ENCODE measurements at places on chromosomes 16 and 17. TPM values are rescaled to one million over a fixed set of nuclear protein-coding genes. Genes with fewer than 3 reads are reported as not detected.

DNA sequence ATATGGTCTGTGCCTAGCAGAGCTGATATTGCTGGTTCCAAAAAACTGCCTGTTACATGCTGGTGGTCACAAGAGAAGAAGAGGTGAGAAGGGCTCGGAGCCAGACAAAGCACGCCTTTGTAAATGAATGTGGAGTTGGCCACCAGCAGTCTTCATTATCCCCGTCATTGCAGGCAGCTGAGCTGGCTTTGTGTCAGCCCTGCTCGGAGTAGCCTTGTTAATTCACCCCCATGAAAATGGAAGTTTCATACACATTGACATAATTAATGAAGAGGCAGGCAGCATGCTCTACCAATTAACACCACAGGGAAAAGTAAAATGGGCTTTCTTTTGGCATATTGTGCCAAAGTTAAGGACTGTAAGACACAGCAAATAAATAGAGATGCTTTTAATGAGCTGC is 113.7 kb upstream of the RBFOX1 start:
- no peak overlapping the region for H3K27ac ChIP-seq
- no peaks in the 10 kb centered on the region for H3K4me1 ChIP-seq
- no peak overlapping the region for H3K4me3 ChIP-seq
- no peak for DNase-seq
- H3K27me3 ChIP-seq = no peaks in the 10 kb centered on the region
- H3K36me3 ChIP-seq = no peaks in the 10 kb centered on the region

GRCh38 chr17:20189302-20189701 is 180.1 kb downstream of the SPECC1 start:
- H3K27me3 ChIP-seq = no peaks in the 10 kb centered on the region
- H3K27ac ChIP-seq = no peak overlapping the region
- no peak overlapping the region for H3K4me3 ChIP-seq
- no peaks in the 10 kb centered on the region for H3K36me3 ChIP-seq

The TBC1D26 gene
- not detected for total RNA-seq

- no peaks in the 10 kb centered on the region for H3K4me1 ChIP-seq
- no peak for DNase-seq
- H3K4me3 ChIP-seq = no peak overlapping the region
Observed at GRCh38 chr16:64841071-64841470, 280.8 kb downstream of the CDH11 start.

DNA sequence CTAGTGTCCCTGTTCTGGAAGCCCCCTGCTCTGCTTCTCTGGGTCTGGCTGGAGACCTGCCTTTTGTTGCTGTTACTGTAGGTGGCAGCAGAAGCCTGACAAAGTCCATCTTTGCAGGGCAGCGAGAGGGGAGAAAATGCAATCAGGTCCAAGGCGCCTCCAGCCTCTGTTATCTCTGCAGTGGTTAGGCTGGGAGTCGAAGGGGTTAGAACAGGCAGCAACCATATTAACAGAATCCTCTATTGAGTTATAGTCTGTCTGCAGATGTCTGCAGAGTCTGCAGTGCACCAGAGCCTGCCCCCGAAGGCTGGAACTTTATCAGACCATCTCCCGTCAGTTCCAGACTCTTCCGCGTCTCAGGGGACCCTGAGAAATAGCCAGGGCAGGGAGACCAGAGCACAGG is 404.9 kb upstream of the EEF2KMT start:
- H3K36me3 ChIP-seq = no peaks in the 10 kb centered on the region
- no peaks in the 10 kb centered on the region for H3K27me3 ChIP-seq
- H3K27ac ChIP-seq = no peak overlapping the region
- no peak for DNase-seq
- H3K4me3 ChIP-seq = no peak overlapping the region
- H3K4me1 ChIP-seq = no peaks in the 10 kb centered on the region

The NUPR1 gene
- not detected for total RNA-seq

DNA sequence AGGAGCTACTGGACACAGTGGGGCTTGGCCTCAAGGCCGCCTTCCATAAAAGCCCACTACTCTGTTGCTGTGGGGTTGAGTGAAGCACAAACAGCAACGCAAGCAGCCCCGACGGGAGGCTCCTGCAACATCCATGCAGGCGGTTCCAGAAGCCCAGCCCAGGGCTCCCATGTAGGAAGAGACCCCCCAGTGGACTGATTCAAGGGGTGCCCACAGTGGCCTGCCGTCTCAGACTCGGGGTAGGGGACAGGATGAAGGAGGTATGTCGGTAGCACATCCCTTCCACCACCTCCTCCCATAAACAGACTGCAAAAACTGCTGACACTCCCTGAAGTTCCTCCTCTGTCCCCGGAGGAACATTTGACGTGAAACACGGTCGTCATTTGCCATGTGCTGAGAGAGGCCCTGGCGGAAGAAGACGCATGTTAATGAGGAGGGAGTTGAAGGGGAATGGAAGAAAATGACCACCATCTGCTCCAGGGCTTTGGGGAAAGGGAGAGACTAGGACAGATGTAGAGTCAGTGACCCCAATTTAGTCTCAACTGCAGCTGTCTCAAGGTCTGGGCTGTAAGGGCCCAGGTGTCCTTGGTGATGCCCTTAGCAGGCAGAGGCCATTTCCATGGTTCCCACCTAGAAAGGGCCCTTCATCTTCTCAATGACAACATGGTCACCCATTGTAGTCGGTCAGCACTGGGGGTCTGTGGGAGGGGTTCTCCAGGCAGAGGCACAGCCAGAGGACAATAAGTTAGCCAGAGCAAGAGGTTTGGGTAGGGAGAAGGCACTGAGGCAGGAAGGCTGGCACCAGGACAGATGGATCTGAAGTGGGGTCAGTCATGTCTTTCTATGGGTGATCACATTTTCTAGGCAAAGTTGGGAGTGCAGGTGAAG is 200.6 kb downstream of the CPPED1 start:
- H3K4me3 ChIP-seq = no peak overlapping the region
- no peaks in the 10 kb centered on the region for H3K36me3 ChIP-seq
- H3K27me3 ChIP-seq = peaks cover 4% of the 10 kb centered on the region

The CCDC40 gene
- 0.37 TPM for total RNA-seq

The ADORA2B gene
- 1.9 TPM for total RNA-seq

DNA sequence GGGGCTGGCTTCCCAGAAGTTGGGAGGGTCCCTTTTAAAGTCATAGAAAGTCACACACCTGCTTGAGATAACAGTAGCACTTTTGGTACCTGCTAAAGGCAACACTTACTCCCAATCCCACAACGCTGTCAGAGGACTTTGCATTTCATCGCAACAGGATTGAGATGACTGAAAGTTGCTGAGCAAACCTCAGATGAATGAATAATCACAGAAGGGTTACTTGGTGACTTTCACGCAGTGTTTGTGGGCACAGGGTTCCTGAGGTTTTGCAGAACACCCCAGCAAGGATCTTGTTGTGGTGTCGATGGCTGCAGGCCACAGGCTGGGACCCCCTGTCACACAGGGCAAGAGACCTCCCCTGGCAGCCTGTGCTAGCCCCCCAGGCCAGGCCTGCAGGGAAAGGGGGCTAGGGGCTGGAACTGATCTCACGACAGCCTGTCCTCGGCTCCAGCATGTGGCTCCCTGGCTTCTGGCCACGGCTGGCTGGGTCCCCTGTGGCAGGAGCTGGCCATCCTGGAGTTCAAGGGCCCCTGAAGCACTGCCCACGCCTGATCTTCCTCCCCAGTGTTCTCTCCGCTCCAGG is 79.4 kb upstream of the CBX4 start:
- no peaks in the 10 kb centered on the region for H3K36me3 ChIP-seq
- H3K4me3 ChIP-seq = no peak overlapping the region
- H3K27ac ChIP-seq = no peak overlapping the region
- DNase-seq = no peak
- H3K27me3 ChIP-seq = no peaks in the 10 kb centered on the region

DNA sequence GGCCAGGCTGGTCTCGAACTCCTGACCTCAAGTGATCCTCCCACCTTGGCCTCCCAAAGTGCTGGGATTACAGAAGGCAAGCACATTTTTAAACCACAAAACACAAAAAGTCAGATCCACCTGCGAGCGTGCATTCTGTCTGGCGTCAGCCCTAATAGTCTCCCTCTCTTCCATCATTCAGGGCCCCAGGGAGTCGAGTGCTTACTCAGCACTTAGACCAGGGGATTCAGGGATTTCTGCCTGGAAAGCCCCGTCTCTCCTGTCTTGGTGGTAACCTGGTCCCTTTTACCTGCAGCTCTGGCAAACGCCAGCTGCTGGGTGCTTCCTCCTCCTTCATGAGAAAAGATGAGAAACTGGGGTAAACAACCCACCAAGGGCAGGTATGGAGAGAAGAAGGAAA is 443.1 kb downstream of the SOX9 start:
- peaks cover 4% of the 10 kb centered on the region for H3K27me3 ChIP-seq
- no peak overlapping the region for H3K4me3 ChIP-seq
- H3K27ac ChIP-seq = no peak overlapping the region

DNA sequence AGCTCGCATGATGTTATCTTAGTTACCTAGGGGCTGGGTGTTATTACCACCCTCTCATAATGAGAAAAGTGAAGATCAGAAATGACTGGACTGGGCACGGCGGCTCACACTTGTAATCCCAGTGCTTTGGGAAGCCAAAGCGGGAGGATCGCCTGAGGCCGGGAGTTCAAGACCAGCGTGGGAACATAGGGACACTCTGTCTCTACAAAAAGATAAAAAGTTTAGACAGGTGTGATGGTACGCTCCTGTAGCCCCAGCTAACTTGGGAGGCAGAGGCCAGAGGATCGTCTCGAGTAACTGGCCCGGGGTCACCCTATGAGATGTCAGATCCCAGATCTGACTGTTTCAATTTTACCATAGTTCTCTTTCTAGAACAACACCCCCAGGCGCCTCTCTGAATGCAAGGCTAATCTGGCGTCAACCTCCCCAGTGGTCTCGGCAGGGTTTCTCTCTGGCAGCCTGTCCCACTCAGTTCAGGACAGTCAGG is 1.9 kb upstream of the CCDC102A start:
- H3K36me3 ChIP-seq = no peaks in the 10 kb centered on the region
- peak overlapping the region; percentile 84 for H3K4me3 ChIP-seq
- DNase-seq = no peak
- no peaks in the 10 kb centered on the region for H3K27me3 ChIP-seq

The CALB2 gene
- total RNA-seq = not detected

- no peak overlapping the region for H3K27ac ChIP-seq
- no peak overlapping the region for H3K4me3 ChIP-seq
- peaks cover 41% of the 10 kb centered on the region for H3K4me1 ChIP-seq
- H3K27me3 ChIP-seq = no peaks in the 10 kb centered on the region
Observed at GRCh38 chr17:35189291-35189690, 4.9 kb downstream of the SLC35G3 start.

The KREMEN2 gene
- total RNA-seq = 0.28 TPM

The SLFN14 gene
- 0.07 TPM for total RNA-seq

DNA sequence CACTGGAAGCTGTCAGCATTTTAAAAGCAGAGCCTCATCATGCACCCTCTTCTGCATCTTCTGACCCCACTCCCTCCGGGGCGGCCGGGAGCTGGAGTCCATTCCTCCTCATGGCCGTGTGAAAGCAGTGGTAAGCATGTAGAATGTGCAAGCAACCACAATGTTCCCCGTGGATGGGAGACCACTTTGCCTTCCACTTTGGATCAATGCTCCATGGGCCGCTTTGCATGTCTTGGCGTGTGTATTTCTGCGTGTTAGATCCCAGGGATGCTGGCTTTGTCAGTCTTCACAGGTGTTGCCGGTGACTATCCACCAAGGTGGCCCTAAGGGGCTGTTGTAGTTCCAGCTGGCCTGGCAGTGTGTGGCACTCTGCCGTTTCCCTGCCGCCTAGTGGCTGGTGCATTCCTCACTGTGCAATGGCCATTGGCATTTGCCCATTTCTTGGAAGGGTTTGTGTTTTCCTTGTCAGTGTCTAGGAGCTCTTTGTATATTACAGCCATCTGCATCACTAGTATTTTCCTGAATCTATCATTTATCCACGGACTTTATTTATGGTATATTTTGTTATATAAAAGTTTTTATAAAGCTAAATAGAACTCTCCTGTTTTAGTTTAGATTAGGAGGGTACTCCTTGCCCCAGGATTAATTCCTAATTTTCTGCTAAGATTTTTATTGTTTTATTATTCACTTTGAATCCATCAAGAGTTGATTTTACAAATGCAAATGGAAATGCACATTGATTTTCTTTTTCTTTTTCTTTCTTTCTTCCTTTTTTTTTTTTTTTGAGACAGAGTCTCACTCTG is 5.8 kb upstream of the ALDH3A1 start:
- no peak for DNase-seq
- H3K27ac ChIP-seq = no peak overlapping the region
- H3K36me3 ChIP-seq = no peaks in the 10 kb centered on the region
- peaks cover 2% of the 10 kb centered on the region for H3K27me3 ChIP-seq

GRCh38 chr17:77312786-77313599 is 172.2 kb downstream of the SEC14L1 start:
- no peak overlapping the region for H3K4me3 ChIP-seq
- no peaks in the 10 kb centered on the region for H3K4me1 ChIP-seq
- H3K27me3 ChIP-seq = peaks cover 5% of the 10 kb centered on the region
- H3K27ac ChIP-seq = no peak overlapping the region
- no peak for DNase-seq

DNA sequence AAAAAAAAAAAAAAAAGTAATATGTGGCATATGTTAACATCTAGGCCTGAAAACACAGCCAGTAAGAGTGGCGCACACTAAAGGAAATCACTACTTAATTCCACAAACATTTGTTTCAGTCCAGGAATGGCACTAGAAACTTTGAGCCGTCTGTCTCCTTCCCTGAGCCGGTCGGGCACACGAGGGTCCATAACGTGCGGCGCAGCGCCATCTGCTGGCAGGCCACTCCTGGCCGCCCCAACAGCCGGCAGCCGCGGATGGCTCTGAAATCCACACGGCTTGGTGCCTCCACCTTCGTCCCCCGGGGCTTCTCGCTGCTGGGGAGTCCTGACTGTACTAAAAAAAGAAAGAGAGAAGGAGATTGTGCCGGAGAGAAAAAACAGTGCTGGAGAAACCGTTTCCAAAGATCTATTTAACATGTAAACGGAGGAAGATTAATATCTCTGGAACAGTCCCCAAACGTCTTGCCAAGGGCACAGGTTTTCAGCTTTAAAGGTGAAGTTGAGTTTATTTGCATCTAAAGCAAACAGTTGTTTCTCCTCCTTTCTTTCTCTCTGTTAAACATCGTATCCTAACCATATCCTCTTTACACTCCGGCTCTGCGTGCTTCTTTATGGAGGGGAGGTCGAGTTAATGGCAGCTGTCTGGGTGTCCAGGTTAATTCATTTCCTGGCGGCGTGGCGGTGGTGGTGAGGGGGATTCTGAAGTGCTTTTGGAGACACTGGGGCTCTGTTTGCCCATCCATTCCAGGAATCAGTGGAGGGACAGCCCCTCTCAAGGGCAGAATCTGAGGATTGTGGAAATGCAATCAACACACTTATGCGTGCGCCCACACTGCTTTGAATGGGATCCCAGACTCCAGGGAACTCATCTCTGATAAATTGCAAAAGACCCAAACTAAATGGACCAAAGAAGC is 611.3 kb upstream of the SALL1 start:
- no peak overlapping the region for H3K4me3 ChIP-seq
- H3K36me3 ChIP-seq = no peaks in the 10 kb centered on the region
- H3K4me1 ChIP-seq = peaks cover 4% of the 10 kb centered on the region
- peaks cover 17% of the 10 kb centered on the region for H3K27me3 ChIP-seq
- no peak overlapping the region for H3K27ac ChIP-seq

The CCL3 gene
- total RNA-seq = 414 TPM

DNA sequence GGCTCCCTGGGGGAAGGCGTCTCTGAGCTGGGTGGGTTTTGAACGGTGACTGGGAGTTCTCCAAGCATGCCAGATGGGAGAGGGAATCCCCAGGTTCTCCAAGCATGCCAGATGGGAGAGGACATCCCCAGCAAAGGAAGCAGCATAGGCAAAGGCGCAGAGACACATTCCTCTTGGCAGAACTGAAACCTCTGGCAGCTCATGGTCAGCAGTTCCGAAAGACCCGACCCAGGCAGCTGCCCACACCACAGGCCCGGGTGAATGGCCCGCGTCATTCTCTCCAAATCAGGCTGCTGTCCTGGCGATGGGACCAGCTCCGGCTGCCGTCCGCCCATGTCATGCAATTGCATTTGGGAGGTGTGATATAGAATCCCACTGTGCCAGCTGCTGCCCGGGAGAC is 8.0 kb downstream of the ZNF469 start:
- no peak for DNase-seq
- H3K4me1 ChIP-seq = no peaks in the 10 kb centered on the region
- H3K36me3 ChIP-seq = no peaks in the 10 kb centered on the region
- no peak overlapping the region for H3K27ac ChIP-seq

All from activated CD4-positive, alpha-beta T cell treated with anti-CD3 and anti-CD28 coated beads, Interleukin-2, amount 10 ng/mL, durations not matched to agents 24 days and 14 days (primary cell).